CD14-positive monocyte (primary cell): ENCODE measurements at places on chromosomes 4 and X.

DNA sequence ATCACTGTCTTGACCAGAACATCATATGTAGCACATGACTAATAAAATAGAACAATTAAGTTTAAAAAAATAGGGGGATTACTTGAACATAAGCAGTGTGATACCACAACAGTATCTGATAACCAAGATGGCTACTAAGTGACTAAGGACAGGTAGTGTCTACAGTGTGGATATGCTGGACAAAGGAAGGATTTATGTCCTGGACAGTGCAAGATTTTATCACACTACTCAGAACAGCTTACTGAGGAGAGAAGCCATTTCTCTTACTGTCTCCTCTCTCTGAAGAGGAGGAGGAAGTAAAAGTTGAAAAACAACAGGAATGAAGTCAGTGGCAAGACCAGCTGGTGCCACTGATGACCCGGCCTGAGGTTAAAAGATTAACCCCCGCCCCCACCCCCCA lies 4.0 kb upstream of the SLC10A7 start:
- no peak for DNase-seq

GRCh38 chr4:67436742-67437141 lies 108.6 kb downstream of the CENPC start:
- DNase-seq: no peak

DNA sequence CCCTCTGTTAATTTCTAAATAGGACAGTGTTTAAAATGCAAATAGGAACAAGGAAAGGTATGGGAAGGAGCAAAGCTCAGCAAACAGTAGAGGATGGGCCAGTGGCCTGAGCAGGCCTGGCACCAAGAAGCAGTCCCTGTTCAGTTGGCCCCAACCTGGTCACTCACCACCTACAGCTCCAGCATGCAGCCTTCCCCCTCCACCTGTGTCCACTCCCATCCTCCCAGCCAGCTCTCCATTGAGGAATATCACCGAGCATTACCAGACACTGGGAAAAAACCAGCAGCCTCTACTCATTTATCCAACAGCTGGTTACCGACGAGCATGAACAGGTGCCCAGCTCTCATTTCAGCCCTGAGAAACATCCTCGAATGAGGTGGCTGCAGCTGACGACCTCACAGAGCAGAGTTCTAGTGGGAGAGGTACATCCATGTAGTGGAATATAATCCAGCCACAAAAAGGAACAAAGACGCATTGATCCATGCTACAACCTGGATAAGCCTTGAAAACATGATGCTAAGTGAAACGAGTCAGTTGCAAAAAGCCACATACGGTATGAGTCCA lies 25.6 kb downstream of the CD99L2 start:
- DNase-seq: no peak

DNA sequence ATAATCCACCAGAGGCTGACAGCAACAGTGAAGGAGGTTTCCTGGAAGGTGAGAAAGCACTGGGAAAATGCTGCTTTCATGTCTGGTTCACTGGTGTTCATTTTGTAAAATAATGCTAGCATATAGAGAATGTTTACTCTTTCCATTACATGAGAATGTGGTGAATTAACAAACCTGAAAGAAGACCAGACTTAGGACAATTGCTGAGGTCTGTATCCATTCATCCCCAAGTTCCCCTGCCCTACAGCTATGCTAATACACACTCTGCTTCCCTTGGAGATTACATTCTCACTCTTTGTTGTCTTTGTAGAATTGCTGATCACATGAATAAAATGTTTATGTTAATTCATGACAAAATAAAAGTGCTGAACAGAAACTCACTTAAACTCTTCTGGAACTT lies 99.5 kb downstream of the ARHGAP6 start:
- DNase-seq: no peak

GRCh38 chrX:12360986-12361598 lies 222.8 kb downstream of the FRMPD4 start:
- no peak for DNase-seq

GRCh38 chr4:153110739-153111138 lies 93.5 kb upstream of the TRIM2 start:
- no peak for DNase-seq

DNA sequence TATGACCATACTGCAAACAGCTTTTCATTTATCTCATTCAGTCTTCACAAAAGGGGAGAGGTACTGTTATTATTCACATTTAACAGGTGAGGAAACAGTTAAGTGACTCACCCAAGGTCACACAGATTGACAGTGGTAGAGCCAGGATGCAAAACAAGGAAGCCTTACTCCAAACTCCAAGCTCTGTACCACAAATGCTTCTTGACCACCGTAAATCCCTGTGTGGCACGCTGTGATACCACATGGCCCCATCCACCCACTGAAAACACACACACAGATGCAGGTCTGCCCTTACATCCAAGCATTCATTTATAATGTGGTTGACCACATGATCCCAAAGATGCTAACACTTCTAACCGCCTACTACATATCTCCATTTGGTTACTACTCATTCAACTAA lies 129.5 kb downstream of the TSPAN5 start:
- no peak for DNase-seq
